Activated CD8-positive, alpha-beta memory T cell treated with anti-CD3 and anti-CD28 coated beads for 4 hours (primary cell): ENCODE measurements at places on chromosomes 13 and 19.

- no peak for DNase-seq
These were observed 103.9 kb upstream of the CACNA1A start for GRCh38 chr19:13610039-13610691.

GRCh38 chr13:65275838-65276630, 1954.1 kb downstream of the PCDH9 start:
- DNase-seq: no peak

- no peak for DNase-seq
These were observed 24.5 kb downstream of the TEX101 start for GRCh38 chr19:43439032-43439708.

GRCh38 chr13:107842562-107843180, 372.7 kb downstream of the LIG4 start:
- no peak for DNase-seq

DNA sequence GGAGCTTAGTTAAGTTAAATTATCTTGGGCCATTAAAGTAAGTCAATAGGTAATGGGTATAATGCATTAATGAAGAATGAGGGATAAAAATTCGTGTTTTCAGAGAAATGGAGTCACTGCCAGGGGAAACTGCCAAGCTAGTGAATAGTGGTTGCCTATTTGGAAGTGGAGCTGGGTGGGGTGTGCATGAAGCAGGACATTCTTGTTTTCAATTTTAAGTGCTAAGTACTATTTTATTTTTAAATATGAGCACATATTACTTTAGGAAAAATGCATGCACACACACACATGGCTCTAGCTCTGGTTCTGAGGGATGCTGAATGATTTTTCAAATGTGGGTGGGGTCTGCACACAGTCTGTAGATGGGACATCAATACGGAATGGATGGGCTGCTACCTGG, 717.7 kb upstream of the SGCG start:
- DNase-seq: no peak

DNA sequence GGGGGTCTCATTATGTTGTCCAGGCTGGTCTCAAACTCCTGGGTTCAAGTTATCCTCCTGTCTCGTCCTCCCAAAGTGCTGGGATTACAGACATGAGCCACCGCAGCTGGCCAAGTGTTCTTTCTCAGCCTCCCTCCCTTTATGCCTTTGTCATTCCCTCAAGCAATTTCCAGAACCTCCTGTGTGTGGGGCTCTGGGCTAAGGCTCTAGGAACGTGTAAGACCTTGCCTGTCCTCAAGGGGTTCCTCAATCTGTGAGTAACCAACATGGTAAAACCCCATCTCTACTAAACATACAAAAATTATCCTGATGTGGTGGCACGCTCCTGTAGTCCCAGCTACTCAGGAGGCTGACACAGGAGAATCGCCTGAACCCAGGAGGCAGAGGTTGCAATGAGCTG, 15.5 kb upstream of the SPACA4 start:
- no peak for DNase-seq

DNA sequence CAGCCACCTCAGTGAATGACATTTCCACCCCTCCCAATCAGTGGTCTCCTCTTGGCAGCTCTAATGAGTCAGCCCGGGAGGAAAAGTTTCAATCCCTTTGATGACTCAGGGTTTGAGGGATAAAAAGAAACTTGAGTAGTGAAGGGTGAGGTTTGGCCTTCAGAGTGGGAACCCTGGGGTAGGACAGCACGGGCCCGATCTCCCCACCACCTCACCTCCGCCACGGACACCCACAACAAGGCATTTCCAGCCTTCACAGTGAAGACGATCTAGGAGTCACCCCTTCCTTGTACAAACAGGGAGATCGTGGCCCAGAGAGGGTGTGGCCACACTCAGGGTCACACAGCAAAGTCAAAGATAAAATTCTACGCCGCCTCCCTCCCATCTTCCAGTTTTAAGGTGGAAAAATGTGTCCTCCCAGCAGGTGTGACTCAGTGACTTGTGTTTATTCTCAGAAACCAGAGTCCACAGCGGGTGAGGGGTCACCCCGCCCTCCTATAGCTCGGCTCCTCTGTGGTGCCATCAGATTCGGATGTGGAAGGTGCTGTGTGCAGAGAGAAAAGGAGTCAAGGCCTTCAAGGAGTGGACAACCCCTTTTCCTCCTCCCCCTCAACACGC, 12.3 kb downstream of the CIB3 start:
- DNase-seq: no peak

DNA sequence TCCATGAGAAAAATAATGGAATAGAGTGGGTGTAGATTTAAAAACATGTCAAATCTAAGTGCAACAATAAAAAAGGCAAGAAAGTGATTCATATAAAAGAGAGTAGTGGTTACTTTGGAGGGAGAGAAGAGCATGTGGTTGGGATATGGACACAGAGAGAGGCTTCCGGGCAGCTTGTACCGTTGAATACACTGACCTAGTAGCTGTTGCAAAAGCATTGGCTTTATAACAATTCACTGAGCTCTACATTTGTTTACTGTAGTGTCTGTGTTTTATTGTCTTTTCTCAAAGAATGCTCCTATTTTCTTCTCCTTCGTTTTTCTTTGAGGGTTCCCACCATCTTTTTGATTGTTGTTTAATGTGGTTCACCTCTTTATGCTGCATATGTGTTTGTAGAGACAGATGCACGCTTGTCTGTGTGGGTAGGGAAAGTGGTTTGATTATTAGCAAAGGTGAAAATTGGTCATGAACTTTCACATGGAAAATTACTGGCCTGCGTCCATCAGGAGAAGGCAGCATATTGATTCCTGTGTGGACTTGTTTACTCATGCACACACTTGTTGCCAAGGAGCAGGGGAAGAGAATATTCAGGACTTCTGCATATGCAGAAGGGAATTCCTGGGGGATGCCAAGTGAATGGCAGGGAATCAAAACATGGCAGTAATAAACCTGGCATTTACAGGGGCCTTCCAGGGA, 29.9 kb upstream of the IRS2 start:
- no peak for DNase-seq

DNA sequence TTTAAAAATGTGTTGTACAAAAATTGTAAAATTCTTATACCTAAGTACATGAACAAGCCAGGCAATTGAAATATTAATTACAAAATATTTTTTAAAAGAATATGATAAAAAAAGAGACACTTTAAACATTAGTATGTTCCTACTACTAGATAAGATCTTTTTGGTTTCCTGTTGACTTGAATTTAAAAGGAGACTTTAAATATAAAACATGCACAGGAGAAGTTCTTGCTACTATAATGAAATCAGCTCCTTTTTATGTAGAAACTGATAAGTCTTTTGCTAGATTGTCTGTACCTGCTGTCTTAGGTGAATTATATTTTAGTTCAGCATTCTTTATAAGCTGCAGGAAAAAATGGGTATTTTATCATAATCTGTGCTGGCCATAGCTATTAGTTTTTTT, 140.2 kb downstream of the TNFSF13B start:
- no peak for DNase-seq

GRCh38 chr13:26861941-26862340, 101.4 kb upstream of the GPR12 start:
- no peak for DNase-seq

GRCh38 chr19:16180611-16181010, 4.6 kb upstream of the FAM32A start:
- DNase-seq: no peak

DNA sequence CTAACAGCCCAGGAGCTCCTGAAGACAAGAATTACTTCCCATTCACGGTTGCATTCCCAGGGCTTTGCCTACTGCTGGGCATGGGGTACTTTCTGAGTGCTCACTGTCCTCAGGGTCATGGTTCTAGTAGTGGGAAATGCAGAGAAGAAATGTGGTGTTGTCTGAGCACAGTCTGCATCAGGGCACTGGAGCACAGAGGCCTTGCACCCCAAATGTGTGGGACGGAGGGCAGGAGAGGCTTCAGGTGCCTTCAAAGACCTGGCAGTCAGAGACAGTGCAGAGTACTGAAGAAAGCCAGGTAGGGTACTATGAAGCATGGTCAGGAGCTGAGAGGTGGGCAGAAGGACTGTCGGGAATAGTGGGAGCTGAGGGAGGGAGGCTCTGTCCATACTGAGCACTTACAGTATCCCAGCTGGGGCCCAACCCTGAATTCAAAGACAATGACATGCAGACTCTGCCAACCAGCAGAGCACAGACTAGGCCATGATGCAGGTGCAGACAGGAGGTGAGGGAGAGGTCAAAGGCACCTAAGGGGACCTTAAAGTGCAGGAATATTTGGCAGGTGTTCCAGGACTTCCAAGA, 144.4 kb downstream of the USP12 start:
- DNase-seq: no peak
